Stimulated activated CD8-positive, alpha-beta memory T cell treated with anti-CD3 and anti-CD28 coated beads, Interleukin-15, amount 100 ng/mL, for 24 hours (primary cell): ENCODE measurements at places on chromosomes 2 and 18.

DNA sequence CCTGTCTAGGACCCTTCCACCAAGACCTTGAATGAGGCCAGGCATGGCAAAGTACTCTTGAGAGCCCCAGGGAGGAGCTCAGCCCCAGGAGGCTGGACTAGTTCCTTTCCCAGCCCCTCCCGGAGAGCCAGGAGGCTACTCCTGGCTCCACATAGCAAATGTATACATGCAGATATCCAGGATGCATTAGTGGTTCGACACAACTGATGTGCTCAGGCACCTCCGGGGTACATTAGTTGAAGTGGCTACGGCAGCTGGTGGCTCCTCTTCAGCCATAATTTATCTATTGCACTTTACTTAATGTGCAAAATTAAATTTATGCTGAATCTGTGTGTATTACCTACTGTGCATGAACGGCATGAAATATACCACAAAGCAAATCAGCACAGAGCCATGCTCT, 182.8 kb upstream of the MEIS1 start:
- no peak for DNase-seq

DNA sequence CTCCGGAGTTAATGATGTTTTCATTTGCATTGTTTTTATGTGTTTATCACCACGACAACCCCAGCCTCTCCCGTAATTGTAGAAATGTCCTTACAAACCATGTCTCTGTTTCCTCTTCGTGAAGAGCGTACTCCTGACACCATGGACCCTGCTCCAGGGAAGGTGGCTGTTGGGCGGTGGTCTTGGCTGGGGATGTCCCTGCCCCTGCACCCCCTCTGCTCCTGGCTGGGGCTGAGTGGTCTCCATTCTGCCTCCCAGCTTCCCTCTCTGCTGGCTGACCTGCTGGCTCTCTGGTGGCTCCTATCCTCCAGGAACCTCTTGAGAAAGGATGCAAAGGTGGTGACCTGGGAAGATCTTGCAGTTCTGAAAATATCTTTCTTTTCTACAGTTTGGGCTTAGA, 81.1 kb downstream of the ASB1 start:
- DNase-seq: no peak

DNA sequence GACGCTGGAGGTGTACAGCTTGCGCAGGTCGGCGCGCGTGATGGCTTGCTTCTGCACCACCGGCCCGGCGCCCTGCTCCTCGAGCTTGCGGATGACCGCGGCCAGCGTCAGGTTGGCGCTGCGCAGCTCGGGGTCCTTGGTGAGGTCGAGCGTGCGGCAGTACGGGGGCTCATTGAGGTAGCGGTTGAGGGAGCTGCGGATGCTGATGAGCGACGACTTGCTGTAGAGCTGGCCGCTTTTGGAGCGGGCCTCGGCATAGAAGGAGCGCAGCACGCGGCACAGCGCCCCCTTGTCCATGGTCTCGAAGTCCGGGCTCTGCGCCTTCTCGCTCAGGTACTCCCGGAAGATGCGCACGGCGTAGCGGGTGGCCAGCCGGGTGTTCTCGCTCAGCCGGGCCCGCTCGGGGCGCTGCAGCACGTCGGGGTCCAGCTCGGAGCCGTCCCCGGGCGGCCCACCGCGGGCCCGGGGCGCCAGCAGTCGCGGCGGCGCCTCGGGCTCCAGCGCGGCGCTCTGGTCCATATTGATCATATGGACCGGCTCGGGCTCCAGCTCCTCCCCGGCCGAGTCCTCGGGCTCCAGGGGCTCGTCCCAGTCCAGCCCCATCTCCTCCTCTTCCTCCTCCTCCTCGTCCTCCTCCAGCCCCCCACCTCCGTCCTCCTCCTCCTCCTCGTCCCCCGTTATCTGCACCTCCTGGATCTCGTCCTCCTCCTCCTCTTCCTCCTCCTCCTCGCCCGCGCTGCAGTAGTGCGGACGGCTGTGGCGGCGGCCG, 523 bp downstream of the KCTD1 start:
- no peak for DNase-seq

DNA sequence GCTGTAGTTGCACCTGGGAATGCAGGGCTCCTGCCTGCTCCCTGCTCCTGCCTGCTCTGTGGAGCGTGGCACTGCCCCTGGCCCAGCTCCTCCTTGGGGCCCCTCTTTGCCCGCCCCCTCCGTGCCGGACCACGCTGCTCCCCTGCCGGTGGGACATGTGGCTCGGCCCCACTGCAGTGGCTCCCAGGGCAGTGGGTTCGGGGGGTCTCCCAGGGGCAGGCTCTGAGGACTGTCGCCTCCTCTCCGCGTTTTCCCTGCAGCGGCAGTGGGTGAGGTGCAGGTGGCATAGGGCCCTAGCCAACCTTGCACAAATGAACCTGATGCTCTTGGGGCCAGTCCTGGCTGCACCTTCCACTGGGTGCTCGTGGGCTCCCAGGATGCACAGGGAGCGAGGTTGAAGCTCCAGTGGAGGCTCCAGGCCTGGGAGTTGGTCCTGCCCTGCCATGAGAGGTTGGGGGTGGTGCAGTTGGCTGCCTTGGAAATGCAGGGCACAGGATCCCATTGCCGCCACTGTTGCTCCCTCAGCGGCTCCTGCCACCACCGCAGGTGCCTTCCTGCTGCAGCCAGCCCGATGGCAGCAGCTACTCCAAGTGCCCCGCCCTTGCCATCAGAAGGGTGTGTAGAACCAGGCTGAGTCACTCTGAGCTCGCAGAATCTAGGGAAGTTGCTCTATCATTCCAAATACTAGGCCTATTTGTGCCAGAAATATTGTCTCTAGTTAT, 313.1 kb upstream of the SYT4 start:
- DNase-seq: no peak

DNA sequence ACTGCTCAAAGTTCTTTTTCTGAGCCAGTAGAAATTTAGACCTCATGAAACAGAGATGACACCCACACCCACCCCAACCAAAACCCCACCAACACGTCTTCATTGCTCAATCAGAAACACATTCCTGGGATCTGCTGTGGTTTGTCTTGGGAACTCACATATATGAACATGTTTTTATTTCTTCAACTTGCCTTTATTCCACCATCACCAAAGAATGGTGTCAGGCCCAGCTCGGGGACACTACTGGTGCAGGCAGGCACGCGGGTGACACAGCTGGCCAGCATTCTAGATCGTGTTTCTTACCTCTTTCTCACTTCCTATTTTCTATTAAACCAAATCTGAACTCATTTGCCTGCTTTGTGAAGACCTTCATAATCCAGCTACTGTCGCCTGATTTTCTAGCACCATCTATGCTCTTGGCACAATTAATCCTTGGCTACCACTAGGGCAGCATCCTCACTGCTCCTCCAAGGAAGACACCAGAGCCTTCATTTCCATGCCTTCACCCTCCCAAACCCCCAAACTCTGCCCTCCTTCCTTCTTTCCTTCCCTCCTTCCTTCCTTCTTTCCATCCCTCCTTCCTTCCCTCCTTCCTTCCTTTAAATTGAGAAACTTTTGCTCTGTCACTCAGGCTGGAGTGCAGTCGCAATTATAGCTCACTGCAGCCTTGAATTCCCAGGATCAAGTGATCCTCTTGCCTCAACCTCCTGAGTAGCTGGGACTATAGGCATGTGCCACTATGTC, 157.1 kb downstream of the BCL2 start:
- DNase-seq: no peak

DNA sequence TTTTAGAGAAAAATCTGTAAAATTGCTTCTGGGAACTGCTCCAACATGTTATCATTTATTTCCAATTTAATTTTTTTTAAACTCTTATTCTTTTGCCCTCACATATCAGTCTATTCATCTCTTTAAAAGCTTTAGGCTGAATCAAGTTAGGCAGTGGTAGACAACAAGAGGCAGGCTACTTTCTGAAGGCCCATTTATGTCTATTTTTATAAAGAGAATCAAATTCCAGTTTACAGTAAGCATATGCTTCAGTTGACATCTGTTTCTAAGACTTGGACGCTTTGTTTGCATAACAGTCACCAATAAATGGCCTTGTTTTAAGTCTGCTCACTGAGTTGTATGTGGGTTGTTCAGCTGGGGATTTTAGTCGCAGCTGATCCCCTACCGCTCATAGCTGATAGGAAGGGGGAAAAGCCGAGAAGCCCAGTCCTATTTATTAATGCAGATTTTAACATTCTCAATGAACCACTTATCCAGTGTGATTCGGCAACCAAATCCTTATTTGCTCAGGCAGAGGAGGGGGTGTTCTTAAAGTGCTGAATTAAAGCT, 260.4 kb upstream of the SIX3 start:
- DNase-seq: no peak

- no peak for DNase-seq
Observed at GRCh38 chr2:68426848-68427579, 40.1 kb downstream of the FBXO48 start.

- no peak for DNase-seq
Observed at GRCh38 chr2:224085811-224086210, 46.7 kb upstream of the SERPINE2 start.

GRCh38 chr2:159617100-159617499, 752 bp upstream of the BAZ2B start:
- DNase-seq: no peak

DNA sequence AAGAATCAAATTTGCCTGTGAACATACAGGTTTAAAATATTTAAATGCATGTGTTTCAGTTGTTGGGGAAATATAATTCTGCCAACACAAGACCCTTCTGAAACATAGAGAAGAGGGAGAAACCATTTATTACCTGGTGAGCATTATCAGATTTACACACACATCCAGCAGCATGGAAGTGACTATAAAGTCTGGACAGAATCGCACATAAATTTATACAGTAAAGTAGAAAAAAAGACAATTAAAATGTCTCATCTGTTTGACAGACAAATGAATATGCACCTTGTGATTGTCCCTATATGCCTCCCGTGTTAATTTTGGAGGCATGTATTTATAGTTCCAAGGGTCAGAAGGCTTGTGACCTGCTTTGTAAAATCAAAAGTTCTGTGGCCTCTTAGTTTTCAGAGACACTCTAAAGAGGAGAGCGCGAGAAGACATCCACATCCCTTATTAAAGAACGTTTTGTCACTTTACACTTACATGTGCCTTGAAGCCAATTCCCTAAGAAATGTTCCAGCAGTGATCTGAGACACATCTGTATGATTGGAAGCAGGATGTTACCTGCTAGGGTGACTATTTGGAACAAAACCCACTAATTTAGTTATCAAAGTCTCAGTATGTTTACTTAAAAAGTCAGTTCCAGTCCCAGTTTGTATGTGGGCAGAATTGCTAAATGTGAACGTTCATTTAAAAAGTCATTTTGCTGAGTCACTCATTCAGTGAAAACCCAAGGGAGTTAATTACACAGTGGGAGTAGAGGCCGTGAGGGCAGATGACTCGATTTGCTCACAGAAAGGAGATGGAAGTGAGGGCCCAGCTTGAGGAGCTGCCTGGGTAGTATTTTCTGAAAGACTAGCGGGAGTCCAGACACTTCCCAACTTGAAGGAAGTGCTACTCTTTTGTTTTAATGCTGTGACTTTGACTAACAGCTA, 527.6 kb upstream of the MEX3C start:
- DNase-seq: no peak

DNA sequence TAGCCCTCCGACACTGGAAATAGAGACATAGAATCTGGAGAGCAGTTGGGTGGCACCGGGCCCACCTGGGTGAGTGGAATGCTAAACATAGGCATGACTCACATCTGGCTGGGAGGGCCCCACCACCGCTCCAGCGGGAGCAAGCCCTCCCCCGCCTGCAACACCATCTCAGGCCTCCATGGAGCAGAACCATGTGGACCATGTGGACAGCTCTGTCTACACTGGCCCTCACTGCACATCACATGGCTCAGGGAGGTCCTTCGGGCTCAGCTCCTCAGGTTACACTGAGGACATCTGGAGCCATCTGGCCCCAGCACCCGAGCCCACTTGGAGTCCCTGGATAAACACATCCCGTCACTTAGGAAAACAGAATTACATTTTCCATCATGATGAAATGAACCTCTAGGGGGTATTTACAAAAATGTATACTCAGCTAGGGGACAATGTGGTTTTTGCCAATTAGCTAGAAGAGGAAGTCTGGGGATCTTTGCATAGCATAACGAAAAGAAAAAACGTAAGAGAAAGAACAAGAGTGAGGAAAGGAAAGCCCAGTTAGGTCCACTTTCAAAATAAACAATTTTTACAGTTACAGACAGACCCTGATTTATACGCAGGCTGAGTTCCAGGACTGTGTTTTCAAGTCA, 30.7 kb upstream of the MLPH start:
- no peak for DNase-seq

DNA sequence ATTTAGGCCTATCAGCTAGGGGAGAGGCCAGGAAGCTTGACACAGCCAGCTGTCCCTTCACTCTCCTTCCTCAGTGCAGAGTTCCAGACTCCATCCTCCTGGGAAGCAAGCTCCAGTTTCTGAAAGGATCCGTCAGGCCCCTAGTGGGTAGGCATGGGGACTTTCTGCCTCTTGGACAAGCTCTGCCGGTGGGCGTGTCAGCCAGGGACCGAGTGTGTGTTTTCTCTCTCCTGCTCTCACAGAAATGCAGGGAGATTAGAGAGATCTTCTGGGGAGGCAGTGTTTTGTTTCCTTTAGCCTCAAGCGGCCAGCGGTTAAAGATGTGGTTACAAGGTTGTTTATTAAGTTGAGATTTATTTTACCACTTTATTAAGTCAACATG, 29.9 kb upstream of the OTOS start:
- DNase-seq: no peak

DNA sequence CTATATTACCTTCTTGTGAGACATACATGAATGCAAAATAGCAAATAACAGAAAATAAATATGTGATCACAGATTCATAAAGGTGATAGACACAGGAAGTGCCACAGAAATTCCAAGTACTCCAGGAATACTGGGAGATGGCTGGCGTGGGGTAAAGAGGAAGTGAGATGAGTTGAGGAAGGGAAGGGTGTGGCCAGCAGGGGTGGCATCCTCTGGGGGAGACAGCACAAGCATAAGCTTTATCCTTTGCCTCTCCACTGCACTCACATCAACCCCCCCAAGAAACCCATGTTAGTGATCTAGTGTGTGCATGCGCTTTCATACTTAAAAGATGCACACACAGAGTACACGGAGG, 94.8 kb upstream of the B3GNT7 start:
- DNase-seq: no peak

DNA sequence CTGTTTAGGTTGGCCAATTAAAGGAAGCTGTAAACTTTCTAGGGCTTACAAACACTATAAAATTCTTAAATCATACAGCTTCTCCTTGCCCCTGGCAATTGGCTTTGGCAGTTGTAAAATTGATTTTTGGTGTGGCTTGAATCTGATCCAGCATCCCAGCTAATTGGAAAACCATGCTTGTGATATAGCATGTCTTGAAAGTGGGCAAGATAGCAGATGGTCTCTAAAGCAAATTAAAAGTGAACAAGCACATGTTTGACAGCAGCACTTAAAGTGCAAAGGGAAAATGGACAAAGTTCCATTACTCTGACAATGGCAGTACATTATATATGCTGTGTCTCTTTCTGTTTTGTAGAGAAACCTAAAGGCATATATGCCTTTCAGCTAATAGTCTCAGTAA, 302.9 kb upstream of the NXPH2 start:
- no peak for DNase-seq

- DNase-seq: no peak
Observed at GRCh38 chr2:118807668-118808428, 39.6 kb downstream of the EN1 start.

GRCh38 chr18:77096936-77097886, 35.4 kb downstream of the MBP start:
- no peak for DNase-seq
